ENCODE measurements at places on chromosomes 5 and 9.
A peak's percentile ranks its signal among the peaks of the same experiment; 100 is the strongest.

GRCh38 chr9:111945216-111945615, 48.6 kb downstream of the UGCG start:
- DNase-seq = peak; percentile 92

GRCh38 chr9:114538241-114538640, 33.0 kb upstream of the WHRN start:
- DNase-seq = no peak

DNA sequence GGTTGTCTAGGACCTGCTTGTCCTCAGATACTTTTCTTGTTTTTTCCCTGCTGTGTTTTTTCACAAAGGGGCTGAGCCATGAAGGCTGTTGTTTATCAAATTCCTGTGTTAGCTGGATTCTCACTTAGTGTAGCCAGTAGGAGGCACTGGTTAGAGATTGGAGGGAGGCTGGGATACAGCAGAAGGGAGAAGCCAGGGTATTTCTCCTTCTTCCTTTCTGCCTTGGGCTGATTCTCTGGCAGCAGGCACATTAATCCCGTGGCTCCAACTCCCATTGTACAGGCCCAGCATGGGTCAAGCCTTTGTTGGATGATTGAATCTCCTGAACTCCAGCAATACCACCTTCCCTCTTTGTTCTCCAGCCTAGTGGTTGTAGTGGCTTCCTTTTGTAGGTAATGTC, 46.4 kb upstream of the FAM170A start:
- DNase-seq = no peak

GRCh38 chr5:119402555-119402954, 46.7 kb downstream of the TNFAIP8 start:
- no peak for DNase-seq

DNA sequence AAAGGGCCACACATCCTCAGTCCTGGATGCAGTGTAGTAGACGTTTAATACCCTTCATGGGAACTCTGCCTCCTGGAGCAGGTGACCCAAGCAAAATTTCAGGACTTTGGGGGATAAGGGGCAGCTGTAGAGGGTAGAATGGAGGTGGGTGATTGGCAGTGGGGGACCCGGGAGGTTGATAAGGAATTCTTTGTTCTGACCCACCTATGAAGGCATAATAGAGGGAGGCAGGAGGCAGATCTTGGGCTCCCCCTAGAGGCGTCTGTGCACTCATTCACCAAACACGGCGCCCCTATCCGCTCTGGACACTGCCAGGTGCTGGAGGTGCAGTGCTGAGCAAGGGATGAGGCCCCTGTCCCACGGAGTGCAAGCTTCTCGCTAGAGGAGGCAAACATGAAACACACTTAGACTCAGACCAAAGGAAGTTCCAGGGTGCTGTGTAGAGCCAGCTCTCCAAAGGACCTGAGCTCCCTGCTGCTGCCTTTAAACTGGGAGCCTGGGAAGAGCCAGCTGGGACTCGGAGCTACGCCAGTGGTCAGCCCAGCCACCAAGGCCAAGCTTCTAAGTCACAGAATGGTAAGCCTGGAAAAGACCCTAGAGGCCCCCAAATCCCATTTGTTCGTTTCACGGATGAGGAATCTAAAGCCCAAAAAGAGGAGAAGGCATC, 7.7 kb downstream of the IL17B start:
- peak; percentile 74 for DNase-seq

- DNase-seq = no peak
These were observed 62.1 kb upstream of the VLDLR start for GRCh38 chr9:2559192-2560152.

All from suppressor macrophage treated with lipopolysaccharide for 1 hour (primary cell).